ENCODE measurements at places on chromosomes 11 and 22.

- DNase-seq = no peak
Measured at GRCh38 chr11:123594188-123594901, 60.1 kb downstream of the SCN3B start.

GRCh38 chr22:30328466-30329049 is 1.8 kb upstream of the TBC1D10A start:
- no peak for DNase-seq

DNA sequence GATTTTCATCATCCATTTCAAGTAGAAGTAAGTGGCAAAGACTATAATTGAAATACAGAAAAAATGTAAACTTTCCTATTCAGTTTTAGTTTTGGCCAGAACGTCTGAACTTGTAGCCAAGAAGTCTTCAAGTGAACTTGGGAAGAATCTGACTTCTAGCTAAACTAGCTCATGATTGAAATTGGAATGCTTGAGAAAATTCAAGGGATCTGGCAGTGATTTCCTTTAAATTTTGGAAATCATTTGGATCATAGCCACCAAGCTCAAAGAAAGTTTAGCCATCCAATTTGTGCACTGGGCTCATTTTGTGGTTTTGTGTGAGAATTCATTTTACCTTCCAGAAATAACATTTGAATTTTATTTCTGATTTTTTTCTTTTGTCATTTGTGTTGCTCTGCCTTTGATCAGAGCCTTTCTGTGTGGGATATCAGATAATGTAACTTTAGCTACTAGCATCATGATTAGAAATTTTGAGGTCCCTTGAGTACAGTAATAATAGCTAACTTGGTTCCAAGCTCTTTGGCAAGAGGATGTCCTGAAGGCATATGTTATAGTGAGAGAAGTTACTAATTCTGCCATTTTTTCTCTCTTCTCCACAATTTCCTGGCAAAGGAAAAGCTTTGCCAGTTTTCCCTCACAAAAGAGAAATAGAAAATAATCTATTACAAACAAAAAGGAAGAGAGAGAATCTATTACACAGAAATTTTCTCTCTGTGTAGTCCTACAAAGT is 2123.7 kb upstream of the RAG2 start:
- no peak for DNase-seq

DNA sequence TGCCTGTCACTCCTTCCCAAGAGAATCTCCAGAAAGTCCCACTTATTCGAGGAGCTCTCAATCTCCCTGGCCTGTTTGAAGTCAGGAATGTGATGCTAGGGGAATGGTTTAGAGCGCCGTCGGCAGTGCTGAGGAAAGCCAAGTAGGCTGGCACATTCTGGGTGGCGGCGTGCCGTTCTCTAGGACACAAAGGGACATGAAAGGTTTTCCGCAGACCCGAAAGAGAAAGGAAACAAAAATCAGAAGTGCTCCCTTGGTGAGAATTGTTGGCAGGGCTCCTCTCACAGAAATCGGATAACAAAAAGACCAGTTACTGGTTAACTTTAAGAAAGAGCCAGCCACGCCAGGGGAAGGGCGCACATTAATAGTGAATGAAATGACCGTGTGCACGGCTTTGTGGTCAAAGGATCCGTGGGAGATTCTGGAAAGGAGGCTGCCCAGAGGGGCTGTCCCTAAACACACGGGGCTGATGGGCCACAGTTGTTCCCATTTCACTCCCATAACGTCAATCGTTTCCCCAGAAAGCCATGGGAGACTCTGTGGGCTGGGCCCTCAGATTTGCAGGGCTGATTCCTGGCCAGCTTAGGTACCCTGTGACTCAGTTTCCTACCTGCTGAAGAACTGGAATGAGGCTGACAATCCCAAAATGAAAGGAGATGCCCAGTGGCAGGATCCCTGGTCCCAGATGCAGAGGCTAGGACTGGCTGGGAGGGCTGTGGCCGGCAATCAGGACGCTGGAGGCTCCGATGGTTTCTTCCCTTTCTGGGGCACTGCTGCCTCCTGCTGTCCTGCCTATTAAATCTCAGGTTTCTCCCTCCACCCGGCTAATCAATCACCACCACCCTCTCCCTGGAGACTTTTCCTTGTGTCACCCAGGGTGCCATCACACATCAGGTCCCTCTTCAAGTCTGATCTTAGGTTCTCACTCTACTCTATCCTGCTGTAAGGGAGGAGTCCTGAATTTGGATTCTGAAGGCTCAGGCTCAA is 82.3 kb downstream of the RCN1 start:
- DNase-seq = peak; percentile 72

DNA sequence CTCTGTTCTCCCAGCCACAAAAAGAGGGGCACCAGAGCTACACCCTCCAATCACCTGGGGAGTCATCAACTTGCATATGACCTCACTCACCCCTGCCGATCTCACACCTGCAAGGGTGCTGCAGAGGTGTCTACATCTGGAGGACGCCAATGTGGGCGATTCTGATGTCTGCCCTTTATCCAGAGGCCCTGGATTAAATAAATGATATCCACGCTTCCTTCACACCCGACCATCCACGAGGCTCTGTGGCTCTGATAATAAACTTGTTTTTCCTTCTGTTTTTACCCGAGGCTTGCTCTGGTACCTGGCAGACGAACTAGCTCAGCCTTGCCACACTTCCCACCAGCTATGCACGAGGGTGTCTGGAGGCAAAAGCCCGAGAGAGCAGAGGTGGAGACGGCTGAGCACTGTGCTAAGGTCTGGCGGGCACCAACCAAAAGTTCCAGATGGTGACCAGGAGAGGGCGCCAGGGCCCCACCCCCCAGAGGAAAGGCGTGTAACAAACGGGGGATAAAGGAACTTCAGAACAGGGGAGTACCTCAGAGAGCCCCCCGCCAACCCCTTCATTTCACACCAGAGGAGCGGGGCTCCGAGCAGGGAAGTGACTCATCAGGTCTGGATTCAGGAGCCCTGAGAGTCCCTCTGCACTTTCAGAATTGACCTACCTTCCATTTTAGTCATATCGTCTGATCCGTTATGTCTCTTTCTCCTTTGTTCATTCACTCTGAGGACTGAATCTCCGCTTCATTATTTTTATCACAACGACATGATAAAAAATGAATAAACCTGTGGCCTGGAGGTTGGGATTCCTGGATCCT is 13.5 kb downstream of the SCN3B start:
- DNase-seq = peak; percentile 62

GRCh38 chr22:46303347-46303965 is 6.8 kb downstream of the GTSE1 start:
- no peak for DNase-seq

GRCh38 chr22:49867303-49868265 is 13.9 kb downstream of the ZBED4 start:
- DNase-seq = no peak

- no peak for DNase-seq
Measured at GRCh38 chr11:111378861-111379601, at the start of gene POU2AF1. TSS of gene POU2AF1 (minus strand) at chr11:111379275. CDS start at chr11:111379177, 98 bp downstream.

DNA sequence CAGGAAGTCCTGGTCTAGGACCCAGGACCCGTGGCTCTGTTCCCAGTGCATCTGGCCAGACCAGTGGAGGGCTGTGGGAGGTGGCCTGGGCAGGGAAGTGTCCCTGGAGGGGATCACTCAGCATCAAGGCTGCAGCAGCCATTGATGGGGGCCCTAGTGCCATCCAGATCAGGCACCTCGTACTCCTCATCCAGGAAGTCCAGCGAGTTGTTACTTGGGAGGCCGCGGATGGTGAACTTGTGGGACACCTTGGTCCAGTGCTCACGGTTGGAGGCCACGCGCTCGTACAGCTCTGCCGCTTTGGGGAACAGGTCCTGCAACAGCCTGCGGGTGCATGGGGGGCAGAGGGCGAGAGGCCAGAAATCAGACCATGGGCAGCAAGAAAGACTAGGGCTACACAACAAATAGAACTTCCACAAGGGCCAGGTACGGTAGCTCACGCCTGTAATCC is 96.9 kb downstream of the PDE2A start:
- peak; percentile 41 for DNase-seq

- DNase-seq = no peak
Measured at GRCh38 chr22:17982572-17983141, 41.7 kb downstream of the MICAL3 start.

- DNase-seq = no peak
Measured at GRCh38 chr11:5486003-5486402, 2.5 kb upstream of the OR52D1 start.
